ENCODE measurements at places on chromosomes 1 and 21.

DNA sequence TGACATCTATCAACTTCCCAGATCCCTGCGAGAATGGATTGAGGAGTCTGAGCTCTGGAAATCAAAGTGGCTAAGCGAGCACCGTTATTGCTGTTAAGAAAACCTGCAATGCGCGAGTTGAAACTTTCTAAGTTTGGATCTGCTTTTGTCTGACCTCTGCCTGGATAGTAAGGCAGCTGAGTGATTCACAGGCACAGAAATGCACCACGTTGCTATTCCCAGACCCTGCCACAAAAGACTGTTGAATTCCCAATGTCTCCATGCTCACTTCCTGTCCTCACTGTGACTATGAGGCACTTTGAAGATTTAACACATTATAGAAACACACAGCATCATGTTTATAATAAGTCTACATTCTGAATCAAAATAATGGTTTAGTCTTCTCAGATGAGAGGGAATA is 27.1 kb upstream of the CNIH3 start:
- DNase-seq, result no peak

DNA sequence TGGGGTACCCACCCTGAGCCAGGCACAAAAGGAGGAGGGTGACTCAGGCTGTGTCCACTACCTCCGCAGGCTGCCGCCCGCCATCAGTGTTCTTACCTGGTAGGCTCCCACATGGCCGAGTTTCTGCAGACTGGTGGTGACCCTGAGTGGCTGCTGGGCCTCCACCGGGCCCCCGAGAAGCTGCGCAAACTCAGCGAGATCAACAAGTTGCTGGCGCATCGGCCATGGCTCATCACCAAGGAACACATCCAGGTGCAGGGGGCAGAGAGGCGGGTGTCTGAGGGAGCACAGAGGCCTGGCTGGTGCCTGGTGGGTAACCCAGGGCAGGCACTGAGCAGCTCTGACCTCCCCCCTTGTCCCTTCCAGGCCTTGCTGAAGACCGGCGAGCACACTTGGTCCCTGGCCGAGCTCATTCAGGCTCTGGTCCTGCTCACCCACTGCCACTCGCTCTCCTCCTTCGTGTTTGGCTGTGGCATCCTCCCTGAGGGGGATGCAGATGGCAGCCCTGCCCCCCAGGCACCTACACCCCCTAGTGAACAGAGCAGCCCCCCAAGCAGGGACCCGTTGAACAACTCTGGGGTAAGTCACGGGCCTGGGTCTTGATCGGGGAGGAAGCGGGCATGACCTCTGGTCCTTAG is 13.0 kb downstream of the SESN2 start:
- no peak for DNase-seq

- DNase-seq, result no peak
Measured at GRCh38 chr1:59761443-59761842, 53.3 kb upstream of the HOOK1 start.

DNA sequence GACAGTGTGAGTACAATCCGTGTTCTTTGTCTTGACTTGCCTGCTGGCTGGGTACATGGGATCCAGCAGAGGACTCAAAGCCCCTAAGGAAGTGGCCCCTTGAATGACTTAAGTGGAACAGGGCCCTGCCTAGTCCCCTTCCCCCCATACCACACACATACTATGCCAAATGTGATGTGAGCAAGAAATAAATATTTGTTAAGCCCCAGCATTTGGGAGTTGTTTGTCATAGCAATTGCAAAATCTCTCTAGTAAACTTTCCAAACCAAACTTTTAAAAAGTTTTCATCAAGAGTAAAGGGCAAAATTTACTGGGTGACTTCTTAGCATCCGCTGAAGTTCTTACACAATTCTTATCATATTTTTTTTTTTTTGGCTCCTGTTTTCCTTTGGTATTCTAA is 32.5 kb upstream of the CACHD1 start:
- no peak for DNase-seq

DNA sequence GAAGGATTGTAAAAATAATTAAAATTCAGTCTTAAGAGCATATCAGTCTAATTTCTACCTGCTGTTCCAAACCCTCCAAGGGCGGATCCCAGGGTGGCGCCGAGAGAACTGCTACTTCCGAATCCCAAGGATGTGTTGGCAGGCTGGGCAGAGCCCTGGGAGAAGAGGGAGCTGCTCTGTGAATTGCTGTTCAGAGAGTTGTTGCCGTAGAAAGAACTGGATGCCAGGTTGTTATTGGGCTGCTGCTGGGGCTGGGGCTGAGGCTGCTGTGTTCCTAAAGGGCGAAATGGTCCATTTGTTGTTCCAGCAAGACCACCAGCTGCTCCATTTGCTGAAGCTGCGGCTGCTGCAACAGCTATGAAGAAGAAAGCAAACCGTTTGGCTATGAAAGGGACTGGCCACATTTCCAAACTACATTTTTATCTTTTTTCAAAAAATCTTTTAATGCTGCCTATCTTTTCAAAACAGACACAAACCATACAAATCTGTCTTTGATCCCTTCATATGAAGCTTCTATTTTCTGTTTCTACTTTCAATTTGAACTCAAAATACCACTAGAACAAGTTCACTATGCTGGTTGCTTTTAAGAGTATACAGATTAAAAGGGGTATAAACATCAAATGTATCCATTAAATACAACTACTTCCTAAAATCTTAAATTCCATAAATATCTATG is 57.5 kb upstream of the SDC3 start:
- DNase-seq, result no peak

GRCh38 chr1:98325646-98326440 is 335.7 kb upstream of the SNX7 start:
- DNase-seq, result no peak

- DNase-seq, result no peak
Measured at GRCh38 chr1:230011333-230012092, 55.5 kb upstream of the GALNT2 start.

- no peak for DNase-seq
Measured at GRCh38 chr1:219927956-219928790, at the start of gene SLC30A10. TSS of gene SLC30A10 (minus strand) at chr1:219928557. CDS start at chr1:219928440, 117 bp downstream.

DNA sequence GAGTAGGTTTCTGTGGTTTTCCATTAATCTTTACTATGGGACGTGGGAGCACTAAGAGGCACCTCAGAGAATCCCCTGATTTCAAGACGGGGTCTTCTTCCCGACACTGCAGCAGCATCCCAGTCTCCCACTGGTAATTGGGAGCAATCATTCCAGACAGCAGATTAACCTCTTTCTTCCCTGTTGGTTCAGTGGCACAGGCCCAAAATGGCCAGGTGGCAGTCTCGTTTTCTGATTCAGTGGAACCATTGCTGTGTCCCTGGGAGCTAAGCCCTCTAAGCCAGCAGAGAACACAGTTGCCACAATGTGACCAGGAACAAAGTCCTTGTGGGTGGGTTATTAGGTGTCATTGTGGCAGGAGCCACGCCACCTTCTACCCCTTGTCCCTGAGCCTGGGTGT is 342.1 kb downstream of the MATN1 start:
- no peak for DNase-seq

GRCh38 chr1:32771561-32772280 is 45.4 kb downstream of the YARS1 start:
- DNase-seq, result no peak

GRCh38 chr1:2802421-2802961 is 998 bp upstream of the TTC34 start:
- DNase-seq, result no peak

DNA sequence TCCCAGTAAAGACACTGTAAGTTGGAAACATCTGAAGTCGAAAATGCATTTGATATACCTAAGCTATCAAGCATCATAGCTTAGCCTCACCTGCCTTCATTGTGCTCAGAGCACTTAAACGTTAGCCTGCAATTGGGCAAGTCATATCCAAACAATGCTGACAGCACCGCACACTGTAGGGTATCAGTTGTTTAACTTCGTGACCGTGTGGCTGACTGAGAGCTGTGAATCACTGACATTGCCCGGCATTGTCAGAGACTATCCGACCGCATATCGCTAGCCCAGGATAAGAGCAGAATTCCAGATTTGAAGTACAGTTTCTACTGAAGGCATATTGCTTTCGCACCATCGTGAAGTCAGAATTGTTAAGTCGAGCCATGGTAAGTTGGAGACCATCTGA is 41.5 kb downstream of the GALNT2 start:
- DNase-seq, result no peak

DNA sequence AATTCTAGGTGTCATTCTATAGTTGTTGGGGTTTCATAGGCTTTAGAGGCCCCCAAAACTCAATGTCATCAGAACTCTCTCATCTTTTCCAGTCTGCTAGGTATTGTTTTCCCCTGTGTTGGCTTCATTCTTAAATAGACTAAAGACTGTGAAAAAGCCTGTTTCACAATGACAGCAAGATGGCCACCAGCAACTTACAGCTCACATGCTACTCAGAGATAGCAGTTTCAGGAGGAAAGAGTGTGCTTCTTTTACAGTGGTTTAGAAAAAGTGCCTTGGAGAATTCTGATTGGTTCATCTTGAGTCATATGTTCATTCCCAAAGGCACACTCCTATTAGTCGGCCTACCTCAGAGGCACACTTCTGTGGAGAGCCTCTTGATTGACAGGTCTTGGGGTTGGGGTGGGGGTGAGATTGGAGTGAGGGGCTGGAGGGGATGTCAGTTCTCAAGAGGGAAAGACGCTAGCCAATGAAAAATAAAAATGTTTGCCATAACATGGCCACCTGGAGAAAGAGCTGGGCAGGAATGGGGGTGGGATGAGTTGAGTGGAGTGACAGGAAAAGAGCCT is 8.5 kb downstream of the IL23R start:
- no peak for DNase-seq

DNA sequence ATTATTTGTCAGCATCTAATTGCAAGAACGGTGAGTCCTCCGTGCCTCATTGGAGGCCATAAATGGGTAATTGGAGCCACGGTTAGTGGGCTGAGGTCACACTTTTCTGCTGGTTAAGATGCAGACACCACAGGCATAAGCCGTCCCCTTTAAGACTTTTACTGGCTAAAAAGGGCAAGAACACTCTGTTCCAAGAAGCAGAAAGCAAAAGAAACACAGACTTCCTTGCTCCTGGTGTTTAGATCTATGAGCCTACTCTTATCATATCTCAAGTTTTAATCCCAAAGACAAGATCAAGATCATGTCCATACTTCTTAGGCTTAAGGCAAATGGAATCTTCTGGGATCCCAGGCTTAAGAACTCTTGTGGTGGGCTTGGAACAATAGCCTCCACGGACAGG is 17.3 kb upstream of the GJA5 start:
- DNase-seq, result no peak

DNA sequence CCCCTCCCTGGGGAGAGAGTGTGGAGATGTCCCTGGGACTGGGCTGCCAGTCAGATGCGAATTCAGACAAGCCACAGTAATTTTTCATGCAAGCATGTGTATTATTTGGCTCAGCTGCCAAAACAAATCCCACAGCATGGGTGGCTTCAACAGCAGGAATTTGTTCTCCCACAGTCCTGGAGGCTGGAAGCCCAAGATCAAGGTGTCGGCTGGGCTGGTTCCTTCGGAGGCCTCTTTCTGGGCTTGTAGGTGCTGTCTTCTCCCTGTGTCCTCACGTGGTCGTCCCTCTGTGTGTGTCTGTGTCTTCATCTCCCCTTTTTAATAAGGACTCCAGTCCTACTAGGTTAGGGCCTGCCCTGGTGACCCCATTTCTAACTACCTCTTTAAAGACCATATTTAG is 91.9 kb upstream of the ACTRT2 start:
- no peak for DNase-seq

DNA sequence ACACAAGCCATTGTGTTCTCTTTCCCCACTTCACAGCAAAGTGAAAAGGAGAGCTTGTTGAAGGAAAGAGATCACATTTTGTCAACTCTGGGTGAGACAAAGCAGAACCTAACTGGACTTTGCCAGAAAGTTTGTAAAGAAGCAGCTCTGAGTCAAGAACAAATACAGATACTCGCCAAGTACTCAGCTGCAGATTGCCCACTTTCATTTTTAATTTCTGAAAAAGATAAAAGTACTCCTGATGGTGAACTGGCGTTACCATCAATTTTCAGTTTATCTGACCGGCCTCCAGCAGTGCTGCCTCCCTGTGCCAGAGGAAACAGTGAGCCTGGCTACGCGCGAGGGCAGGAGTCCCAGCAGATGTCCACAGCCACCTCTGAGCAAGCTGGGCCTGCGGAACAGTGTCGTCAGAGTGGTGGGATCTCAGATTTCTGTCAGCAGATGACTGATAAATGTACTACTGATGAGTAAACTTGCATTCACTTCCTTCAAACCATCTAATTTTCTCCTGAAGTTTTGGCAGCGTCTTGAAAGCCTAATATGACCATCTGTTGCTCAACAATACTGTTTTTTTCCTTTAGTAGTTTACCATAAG is 43.7 kb downstream of the BACH1 start:
- no peak for DNase-seq

DNA sequence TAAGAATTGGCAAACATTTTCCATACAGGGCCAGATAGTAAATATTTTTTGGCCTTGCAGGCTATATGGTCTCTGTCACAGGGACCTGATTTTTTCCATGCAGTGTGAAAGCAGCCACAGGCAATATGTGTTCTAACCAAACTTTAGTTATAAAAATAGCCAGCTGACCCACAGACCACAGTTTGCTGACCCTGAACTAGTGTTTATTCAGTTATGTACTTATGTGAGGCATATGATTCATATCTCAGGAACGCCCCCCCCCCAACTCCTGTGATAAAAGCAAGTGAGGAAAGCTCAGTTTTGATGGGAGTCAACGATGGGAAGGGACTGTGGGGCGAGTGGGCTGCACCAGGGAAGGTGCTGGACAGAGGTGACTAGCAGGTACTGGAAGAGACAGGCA is 80.1 kb downstream of the HMGB4 start:
- DNase-seq, result no peak

- DNase-seq, result no peak
Measured at GRCh38 chr1:41894808-41895483, 23.8 kb downstream of the HIVEP3 start.
